ENCODE measurements at places on chromosomes 7 and 10.

- no peak for DNase-seq
These were observed 63.4 kb downstream of the VAX1 start for GRCh38 chr10:117074621-117075020.

DNA sequence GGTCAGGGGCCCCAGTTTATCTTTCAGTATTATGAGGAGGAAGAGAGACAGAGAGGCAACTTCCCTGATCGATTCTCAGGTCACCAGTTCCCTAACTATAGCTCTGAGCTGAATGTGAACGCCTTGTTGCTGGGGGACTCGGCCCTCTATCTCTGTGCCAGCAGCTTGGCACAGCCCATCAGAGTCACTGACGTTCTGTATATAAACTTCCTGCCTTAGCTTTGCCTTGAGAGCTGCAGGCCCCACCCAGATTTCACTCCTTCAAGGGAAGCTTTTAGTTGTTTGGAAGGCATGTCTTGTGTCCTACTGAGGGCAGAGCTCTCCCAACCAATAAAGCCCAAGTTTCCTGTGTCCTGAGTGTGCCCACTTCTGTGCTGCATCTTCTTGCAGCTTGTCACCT lies 242.5 kb upstream of the PRSS58 start:
- DNase-seq: no peak

- no peak for DNase-seq
These were observed 129.0 kb downstream of the INHBA start for GRCh38 chr7:41573862-41574261.

DNA sequence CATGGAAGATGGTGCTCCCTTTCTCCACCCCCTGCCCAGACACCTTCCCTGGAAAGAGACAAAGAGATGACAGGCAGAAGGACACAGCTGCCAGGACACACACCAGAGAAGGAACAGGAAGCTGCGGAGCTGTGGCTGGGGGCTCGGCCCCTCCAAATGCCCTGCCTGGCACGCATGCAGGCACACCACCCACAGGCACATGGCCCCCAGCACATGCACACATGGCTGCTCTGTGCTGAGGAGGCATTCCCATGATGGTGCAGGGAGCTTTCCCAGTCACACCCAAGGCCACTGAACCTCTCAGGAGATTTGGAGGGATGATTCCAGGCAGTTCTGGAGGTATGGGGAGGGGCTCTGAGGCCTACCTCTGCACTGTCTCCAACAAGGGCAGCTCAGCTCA lies 143.3 kb downstream of the GRID1 start:
- no peak for DNase-seq

DNA sequence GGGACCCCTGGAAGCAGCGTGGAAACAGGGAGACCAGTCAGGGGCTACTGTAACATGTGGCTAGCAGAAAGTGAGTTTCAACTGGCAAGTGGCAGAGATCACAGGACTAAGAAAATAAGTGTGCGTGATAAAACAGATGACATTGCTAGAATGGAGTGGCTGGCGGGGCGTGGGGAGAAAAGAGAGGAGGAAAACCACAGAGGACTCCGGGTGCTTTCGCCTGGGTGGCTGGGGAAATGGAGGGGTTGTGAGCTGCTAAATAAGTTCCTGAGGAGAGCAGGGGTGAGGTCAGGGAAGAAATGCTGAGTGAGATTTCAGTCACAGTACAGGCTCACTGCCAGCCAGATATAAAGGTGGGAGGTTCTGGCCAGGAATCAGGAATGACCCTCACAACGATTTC lies 166.9 kb downstream of the MYOF start:
- DNase-seq: no peak

DNA sequence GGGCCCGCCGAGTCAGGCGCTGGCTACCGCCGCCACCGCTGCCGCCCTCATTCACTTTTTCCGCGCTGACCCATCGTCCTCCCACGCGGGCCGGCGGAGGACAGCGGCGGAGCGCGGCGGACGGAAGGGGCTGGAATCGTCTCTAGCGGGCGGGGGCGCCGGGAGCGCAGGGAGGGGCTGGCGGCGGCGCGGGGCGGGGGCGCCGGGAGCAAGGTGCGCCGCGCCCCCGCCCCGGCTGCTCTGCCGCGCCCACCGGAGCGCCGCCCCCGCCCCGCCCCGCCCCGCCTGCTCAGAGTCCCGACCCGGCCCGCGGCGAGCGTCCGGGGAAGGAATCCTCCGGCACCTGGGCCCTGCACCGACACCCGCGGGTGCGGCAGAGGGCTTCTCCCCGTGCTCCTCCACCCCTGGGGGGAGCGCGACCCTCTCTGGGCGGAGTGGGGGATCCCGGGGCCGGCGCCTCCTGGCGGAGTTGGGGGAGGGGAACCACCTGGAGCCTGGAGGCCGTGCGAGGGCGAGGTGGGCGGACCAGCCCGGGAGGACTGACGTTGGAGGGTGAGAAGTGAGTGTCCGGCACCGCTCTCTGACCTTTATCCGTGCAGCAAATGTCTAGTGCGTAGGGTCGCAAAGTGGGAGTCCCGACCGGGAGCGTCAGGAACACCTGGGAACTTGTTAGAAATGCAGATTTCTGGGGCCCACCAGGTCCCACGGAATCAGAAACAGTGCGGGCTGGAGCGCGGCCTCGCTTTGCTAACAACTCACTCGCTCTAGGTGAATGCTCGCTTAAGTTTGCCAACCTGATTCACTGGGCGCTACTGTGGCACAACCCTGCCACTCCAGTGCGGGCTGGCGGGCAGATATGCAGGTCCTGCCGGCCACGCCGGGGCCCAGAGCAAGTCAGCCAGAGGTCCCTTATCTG lies at the start of gene COBL:
TSS of gene COBL (minus strand) at position 144 of the 916 bp plus-strand sequence. CDS start 176 bp downstream, outside the sequence.
- no peak for DNase-seq

GRCh38 chr10:3162533-3162932 lies 10.0 kb downstream of the PITRM1 start:
- DNase-seq: no peak

Data from activated CD4-positive, CD25-positive, alpha-beta regulatory T cell treated with anti-CD3 and anti-CD28 coated beads, Interleukin-2, amount 50 U/mL, for 16 hours (primary cell).